ENCODE measurements at places on chromosomes 7 and 10.

DNA sequence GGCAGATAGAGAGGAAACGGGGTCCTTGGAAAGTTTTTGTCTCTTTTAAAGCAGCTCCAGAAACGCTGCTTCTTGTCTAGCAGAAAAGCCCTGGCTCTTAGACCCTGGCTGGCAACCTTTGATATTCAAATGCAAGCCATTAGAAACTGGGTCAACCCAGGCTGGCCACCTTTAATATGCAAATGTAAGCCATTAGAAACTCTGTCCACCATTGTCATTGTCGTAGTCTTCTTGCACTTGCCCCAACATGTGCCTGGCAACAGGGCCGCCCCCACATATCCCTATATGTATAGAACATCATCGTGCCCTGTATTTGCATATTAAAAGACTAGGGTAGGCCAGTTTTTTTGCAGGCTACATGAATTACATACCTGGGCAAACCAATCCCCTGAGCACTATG is 621.3 kb upstream of the DPP6 start:
- DNase-seq, result no peak

- no peak for DNase-seq
These were observed 4.6 kb downstream of the SHOC2 start for GRCh38 chr10:110923856-110924493.

- no peak for DNase-seq
These were observed 21.4 kb upstream of the CPVL start for GRCh38 chr7:29167721-29168120.

GRCh38 chr7:126700807-126701604 is 551.7 kb downstream of the GRM8 start:
- DNase-seq, result peak; percentile 77

DNA sequence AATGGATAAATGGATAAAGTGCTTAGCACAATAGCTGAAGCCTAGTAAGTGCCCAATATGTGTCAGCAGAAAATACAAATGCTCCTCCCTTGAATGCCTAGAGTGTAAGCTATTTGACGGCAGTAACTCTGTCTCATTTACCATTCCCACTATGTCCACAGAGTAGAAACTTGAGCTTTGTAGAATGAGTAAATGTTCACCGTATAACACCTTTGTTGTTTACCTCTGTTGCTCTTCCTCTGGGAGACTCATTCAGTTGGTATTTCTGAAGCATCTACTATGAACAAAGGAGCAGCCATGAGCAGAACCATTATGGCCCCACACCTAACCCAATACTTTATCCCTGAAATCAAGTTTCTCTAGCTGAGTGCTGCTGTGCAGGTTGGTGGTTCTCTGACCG is 8.4 kb upstream of the SLC16A12 start:
- no peak for DNase-seq

GRCh38 chr7:28812616-28813015 is 145.5 kb downstream of the TRIL start:
- DNase-seq, result peak; percentile 13

- DNase-seq, result no peak
These were observed 105.2 kb upstream of the FAM171A1 start for GRCh38 chr10:15476337-15476736.

DNA sequence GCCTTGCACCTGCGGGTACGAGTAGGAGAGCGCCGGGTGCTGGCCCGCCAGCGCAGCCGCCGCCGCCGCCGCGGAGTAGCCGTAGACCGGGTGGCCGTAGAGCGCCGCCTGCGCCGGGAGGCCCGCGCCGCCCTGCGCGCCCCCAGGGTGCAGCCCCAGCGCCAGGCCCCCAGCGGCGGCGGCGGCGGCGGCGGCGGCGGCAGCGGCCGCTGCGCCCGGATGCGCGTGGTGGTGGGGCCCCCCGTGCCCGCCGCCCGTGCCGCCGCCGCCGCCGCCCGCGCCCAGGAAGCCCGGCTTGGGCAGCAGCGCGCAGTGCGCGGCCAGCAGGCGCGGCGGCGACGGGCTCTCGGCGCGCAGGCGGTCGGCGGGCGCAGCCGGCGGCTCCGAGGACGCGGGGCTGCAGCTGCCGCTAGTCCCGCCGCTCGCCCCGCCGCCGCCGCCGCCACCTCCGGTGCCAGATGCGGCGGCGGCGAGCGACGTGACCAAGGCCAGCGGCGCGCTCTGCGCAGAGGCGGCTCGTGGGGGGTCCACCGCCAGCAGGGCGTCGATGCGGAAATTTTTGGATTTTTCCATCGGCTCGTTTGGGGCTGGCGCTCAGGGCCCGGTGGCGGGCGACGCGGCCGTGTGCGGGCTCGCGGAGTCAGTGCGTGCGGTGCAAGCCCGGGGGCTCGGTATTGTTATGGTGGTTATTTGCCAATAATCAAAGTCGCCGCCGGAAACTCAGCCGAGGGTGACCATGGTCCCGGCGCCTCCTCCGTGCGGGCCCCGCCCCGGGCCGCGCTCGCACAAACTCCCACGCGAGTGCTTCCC is 480 bp downstream of the MNX1 start:
- DNase-seq, result no peak

- DNase-seq, result peak; percentile 17
These were observed 166.2 kb downstream of the CPEB3 start for GRCh38 chr10:92124616-92125143.

DNA sequence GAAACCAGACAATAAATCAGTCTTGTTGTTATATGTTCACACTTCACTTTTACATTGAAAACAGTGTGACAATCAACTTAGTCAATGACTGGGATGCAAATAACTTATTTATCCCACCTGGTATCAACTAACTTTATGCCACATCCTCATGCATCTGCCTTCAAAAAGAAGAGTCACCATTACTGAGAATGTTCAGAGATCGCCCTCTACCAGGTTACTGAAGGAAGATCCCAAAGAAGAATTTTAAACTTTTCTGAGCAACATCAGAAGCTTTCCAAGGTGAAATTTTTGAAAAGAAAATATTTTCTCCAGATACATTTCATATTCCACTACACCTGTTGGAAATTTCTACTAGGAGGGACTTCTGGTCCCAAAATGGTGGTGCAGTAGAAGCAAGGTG is 359.5 kb downstream of the PTPRN2 start:
- DNase-seq, result no peak
